ENCODE measurements at places on chromosomes 3 and 15. TPM values are rescaled to one million over a fixed set of nuclear protein-coding genes. Genes with fewer than 3 reads are reported as not detected.
A peak's percentile ranks its signal among the peaks of the same experiment; 100 is the strongest.

DNA sequence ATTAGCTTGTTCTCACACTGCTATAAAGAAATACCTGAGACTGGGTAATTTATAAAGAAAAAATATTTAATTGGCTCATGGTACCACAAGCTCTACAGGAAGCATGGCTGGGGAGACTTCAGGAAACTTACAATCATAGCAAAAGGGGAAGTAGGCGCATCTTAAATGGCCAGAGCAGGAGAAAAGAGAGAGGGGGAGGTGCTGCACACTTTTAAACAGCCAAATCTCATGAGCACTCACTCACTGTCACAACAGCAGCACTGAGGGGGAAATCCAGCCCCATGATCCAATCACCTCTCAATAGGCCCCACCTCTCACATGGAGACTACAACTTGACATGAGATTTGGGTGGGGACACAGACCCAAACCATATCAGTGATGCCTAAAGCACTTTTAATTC is 82.5 kb downstream of the DCLK3 start:
- no peak for DNase-seq

Gene HESX1
- not detected for total RNA-seq

DNA sequence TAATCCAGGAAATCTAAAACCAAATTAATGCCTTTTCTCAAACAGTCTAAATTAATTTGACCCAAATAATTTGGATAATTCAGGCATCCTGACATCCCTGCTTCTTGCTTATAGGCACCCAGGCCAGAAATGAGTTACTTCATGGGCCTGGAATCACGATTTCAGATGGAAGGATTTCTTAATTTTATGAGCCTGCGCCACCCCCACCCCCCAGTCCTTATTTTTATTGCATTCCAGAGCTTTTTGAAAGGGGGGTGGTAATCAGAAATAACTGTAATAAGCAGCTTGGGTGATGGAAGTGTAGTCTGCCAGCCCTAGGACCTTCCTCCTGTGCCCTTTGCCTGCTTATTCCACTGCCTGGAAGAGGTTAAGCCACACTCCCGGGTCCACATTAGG is 1.3 kb downstream of the AP2M1 start:
- no peak for DNase-seq

Gene FOXB1
- total RNA-seq, result not detected

DNA sequence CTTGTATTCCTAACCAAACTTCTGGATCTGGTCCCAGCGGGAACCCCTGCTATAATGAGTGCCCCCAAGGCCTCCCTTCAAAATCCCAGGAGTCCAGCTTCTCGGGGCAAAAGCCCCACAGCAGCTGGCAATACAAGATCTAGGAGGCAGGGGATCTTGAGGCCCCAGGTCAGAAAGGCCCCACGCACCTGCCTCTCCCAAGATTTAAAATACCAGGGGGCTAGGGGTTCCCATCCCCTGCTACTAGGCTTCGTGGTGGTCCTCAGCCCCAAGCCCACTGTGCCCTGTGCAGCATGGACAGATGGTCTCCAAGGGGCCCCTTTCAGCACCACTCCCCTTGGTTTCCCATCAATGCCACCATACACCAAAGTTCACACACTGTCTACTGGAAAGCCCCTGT is 15.8 kb upstream of the CYP11A1 start:
- DNase-seq, result no peak

- DNase-seq, result peak; percentile 91
These were observed 21.8 kb upstream of the NFKBIZ start for GRCh38 chr3:101827211-101828174.

- no peak for DNase-seq
These were observed 547.3 kb downstream of the MECOM start for GRCh38 chr3:169116056-169116693.

DNA sequence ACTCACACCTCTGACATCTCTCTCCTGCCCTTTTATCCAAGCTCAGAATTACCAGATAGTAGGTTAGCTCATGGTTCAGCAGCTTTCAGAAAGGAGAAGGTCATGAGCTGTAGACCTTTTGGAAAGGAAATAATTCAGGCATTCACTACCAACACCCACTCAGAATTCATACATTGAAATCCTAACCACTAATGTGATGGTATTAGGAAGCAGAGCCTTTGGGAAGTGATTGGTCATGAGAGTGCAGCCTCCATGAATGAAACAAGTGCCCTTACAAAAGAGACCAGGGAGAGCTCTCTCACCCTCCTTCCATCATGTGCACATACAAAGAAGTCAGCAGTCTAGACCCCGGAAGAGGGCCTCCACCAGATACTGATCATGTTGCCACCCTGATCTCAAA is 315.8 kb upstream of the CCDC54 start:
- no peak for DNase-seq

DNA sequence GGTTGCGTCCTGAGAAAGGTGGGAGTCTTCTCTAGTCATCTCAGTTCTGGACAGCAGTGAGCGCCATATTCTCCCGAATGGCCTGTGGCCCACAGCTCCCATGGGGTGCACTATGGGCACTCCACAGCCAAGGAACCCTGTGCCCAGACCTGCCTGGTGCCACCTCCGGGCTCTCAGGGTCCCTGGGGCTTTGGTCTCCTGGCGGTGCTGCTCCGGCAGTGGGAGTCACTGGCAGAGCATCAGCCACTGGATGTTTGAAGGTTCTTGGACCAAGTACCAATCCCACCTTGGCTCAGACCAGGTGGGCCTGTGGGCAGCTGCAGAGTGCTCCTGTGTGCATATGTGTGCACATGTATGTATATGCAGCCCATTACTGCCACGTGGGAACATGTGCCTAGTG is 68.3 kb upstream of the RPL32 start:
- DNase-seq, result no peak

Gene DLEC1
- not detected for total RNA-seq

GRCh38 chr3:195060531-195061291 is 210.2 kb downstream of the XXYLT1 start:
- no peak for DNase-seq

Gene SHF
- 2.6 TPM for total RNA-seq

GRCh38 chr3:192869131-192870031 is 48.3 kb downstream of the MB21D2 start:
- DNase-seq, result no peak

Gene MESP2
- total RNA-seq, result 0.32 TPM

GRCh38 chr15:57031605-57032004 is 113.2 kb downstream of the TCF12 start:
- DNase-seq, result peak; percentile 52

DNA sequence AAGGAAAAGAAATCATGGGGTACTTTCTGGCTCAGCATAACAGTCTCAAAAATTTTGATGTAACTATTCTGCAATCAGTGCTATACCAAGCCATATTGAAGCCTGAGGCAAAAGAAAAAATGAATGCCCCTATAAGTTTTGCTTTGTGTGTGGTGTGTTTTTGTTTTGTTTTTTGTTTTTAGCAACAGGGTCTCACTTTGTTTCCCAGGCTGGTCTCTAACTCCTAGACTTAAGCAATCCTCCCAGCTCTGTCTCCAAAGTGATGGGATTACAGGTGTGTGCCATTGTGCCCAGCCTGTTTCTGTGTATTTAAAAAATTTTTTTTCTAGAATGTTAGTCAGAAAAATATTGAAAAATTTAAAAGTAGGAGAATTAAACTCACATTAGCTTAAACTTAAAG is 93.2 kb downstream of the ZNF280D start:
- no peak for DNase-seq

Gene ROPN1
- total RNA-seq, result not detected

Gene SCAMP2
- 25.1 TPM for total RNA-seq

DNA sequence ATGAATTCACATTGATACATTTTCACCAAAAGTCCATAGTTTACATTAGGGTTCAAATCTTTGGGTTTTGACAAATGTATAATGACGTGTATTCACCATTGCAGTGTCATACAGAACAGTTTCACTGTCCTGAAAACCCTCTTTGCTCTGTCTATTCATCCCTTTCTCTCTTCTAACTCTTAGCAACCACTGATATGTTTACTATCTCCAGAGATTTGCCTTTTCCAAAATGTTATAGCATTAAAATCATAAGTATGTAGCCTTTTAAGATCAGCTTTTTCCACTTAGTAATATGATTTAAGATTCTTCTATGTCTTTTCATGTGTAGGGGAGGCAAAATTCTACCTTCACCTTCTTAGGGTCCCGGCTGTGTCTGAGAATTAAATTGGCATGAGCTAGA is 203.8 kb downstream of the TPRG1 start:
- DNase-seq, result no peak

All from fibroblast of villous mesenchyme (primary cell).